ENCODE measurements at places on chromosomes 2 and 18.

DNA sequence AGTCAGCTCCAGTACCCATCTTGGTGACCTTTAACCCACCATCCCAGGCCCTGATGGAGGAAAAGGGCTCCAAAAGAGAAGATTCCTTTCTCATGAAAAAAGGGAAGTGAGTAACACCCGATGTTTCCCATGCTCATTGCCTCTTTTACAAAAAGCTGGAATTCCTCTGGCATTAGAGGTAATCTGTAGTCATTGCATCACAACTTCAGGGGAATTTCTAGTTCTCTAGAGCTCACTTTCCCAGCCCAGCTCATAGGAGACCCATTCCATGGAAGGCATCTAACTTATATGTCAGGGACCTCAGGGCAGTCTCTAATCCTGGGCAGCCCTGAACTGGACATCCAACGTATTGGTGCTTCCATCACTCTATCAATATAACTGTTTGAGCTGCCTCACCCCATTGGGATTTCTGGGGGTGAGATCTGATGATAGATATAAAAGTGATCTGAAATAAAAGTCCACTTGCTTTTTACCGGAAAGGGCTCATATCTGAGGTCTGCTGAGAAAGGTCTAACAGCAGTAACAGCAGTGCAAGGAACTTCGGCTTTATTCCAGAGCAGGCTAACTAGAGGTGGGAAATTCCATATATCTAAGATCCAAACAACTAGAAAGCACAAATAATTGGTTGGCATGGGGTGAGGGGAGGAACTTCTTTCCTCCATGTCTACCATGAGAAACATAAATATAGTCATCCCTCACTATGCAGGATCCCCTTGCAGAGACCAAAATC is 106.1 kb downstream of the ETAA1 start:
- H3K27me3 ChIP-seq: no peaks in the 10 kb centered on the region
- H3K4me3 ChIP-seq: no peak overlapping the region
- H3K27ac ChIP-seq: no peak overlapping the region
- H3K4me1 ChIP-seq: no peaks in the 10 kb centered on the region
- H3K36me3 ChIP-seq: no peaks in the 10 kb centered on the region

GRCh38 chr2:150806336-150806735 is 318.9 kb upstream of the RND3 start:
- no peaks in the 10 kb centered on the region for H3K36me3 ChIP-seq
- H3K27me3 ChIP-seq: no peaks in the 10 kb centered on the region
- H3K27ac ChIP-seq: no peak overlapping the region
- no peak overlapping the region for H3K4me3 ChIP-seq
- DNase-seq: no peak

DNA sequence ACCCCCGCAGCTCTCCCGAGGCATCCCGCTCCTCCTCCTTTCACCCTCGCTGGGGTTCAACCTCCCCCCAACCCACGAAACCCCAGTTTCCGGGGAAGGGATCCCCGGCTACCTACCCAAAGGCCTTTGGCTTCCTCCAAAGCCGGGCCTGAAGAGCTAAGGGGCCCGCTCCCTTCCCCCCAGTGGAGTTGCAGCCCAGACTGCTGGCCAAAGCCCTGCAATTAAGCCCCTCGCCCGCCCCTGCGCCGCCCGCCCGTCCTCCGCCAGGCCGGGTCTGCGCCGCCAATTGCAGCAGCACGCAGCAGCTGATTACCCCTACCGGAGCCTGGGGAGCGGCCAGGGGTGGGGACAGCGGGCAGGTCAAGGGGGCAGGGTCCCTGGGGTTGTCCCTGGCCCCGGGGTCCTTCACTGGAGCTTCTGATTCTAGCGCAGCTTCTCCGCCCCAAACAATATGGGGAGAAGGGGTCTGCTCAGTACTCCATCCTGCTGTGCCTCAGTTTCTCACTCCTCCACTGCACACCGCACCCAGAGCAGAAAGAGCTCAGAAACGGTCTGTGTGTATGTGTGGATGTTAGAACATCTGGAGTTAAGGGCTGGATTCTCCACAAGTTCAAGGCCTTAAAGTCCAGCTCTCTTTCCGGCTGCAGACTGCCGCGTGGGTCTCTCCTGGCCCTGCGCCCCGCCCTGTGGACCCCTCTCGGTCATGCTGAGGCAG is 16.9 kb downstream of the WNT10A start:
- no peak overlapping the region for H3K27ac ChIP-seq
- H3K4me1 ChIP-seq: peaks cover 50% of the 10 kb centered on the region
- H3K36me3 ChIP-seq: peaks cover 3% of the 10 kb centered on the region
- H3K4me3 ChIP-seq: peak overlapping the region; percentile 84
- DNase-seq: no peak

DNA sequence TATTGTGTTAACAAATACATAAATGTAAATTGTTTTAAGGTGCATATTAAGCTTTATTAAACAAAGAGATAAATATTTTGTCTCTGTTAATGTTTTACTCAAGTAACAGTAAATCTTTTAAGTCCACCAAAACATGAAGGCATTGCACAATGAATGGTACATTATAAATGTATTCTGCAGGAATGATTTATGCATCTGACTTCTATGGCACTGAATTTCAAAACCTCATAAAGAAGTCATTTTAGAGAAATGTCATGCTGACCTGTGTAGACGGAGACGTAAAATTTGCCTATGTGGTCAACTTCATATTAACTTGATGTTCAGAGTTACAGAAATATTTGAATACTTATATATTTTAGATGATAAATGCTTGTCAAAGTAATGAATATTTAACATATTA is 194.7 kb downstream of the BABAM2 start:
- no peak overlapping the region for H3K4me3 ChIP-seq
- H3K27ac ChIP-seq: no peak overlapping the region
- no peak for DNase-seq

- H3K36me3 ChIP-seq: no peaks in the 10 kb centered on the region
- no peak overlapping the region for H3K27ac ChIP-seq
- peaks cover 40% of the 10 kb centered on the region for H3K4me1 ChIP-seq
These were observed 106.7 kb downstream of the XRCC5 start for GRCh38 chr2:216215658-216216390.

GRCh38 chr2:205053827-205054410 is 508.6 kb downstream of the PARD3B start:
- peaks cover 28% of the 10 kb centered on the region for H3K4me1 ChIP-seq
- no peak for DNase-seq
- H3K4me3 ChIP-seq: no peak overlapping the region
- H3K27ac ChIP-seq: no peak overlapping the region
- no peaks in the 10 kb centered on the region for H3K27me3 ChIP-seq
- peaks cover 5% of the 10 kb centered on the region for H3K36me3 ChIP-seq

GRCh38 chr2:33136566-33136965 is 189.8 kb downstream of the LTBP1 start:
- H3K36me3 ChIP-seq: no peaks in the 10 kb centered on the region
- DNase-seq: no peak
- no peak overlapping the region for H3K27ac ChIP-seq
- H3K27me3 ChIP-seq: peaks cover 13% of the 10 kb centered on the region
- H3K4me3 ChIP-seq: no peak overlapping the region

GRCh38 chr2:100822587-100823248 is 2.8 kb downstream of the NPAS2 start:
- H3K27ac ChIP-seq: no peak overlapping the region
- no peaks in the 10 kb centered on the region for H3K36me3 ChIP-seq
- DNase-seq: no peak

GRCh38 chr2:210503001-210503623 is 26.6 kb upstream of the LANCL1 start:
- H3K4me3 ChIP-seq: peak overlapping the region; percentile 47
- H3K4me1 ChIP-seq: no peaks in the 10 kb centered on the region

DNA sequence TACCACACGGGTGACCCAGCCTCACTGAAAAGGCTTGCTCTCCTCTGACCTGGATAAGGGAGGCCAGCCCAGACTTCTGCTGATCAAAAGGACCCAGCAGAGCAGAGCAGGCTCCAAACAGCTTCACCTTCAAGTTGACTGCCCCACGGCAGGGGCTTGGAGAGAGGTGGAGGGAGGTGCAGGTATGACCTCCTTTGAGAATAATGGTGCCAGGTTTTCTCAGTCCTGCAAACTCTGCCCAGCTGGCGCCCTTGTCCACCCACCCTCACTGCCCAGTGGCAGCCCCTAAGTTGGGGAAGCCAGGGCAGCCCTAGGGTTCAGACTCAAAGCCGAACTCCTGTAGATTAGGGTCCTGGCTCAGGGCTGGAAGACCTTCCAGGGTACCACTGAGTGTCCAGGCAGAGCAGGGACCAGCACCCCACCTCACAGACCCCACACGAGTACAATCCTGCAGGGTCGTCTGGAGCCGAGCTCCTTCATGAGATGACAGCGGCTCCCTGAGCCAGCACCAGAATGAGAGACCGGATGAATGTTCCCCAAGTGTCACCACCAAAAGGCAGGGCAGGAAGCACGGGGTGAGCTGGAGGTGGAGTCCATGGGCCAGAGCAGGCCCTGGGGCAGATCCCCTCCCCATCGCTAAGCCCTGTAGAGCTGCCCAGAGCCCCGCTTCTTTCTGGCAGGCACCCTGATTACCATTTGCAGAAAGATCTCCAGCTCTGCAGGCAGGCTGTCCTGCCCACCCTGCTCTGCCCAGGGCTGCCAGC is 3.6 kb upstream of the GPC1 start:
- peaks cover 28% of the 10 kb centered on the region for H3K4me1 ChIP-seq
- peaks cover 25% of the 10 kb centered on the region for H3K27me3 ChIP-seq
- no peak for DNase-seq

- H3K4me1 ChIP-seq: no peaks in the 10 kb centered on the region
- H3K4me3 ChIP-seq: no peak overlapping the region
- H3K36me3 ChIP-seq: peaks cover 3% of the 10 kb centered on the region
- peaks cover 27% of the 10 kb centered on the region for H3K27me3 ChIP-seq
These were observed 3.6 kb upstream of the KCNJ3 start for GRCh38 chr2:154694881-154695280.

GRCh38 chr2:159497847-159498246 is 118.5 kb downstream of the BAZ2B start:
- H3K27me3 ChIP-seq: no peaks in the 10 kb centered on the region
- no peak for DNase-seq
- peaks cover 13% of the 10 kb centered on the region for H3K4me1 ChIP-seq

DNA sequence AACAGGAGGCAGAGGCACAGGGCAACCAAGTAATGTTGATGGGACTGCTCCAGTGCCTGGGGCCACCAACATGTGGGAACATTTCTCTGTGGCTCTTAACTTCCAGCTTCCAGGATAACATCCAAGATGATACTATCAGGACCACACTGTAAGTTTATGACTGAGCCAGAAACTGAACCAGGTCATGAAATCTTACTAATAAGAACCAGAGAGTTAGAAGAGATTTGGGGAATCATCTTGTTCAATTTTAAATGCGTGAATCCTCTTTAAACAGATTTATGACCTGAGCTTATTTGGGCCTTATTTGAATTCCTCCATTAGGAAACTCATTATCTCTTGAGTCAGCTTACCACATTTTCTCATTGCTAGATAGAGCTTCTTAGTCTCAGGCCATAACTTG is 45.0 kb downstream of the MAP2 start:
- peaks cover 5% of the 10 kb centered on the region for H3K27me3 ChIP-seq
- H3K36me3 ChIP-seq: no peaks in the 10 kb centered on the region
- no peak overlapping the region for H3K27ac ChIP-seq
- no peak overlapping the region for H3K4me3 ChIP-seq
- no peak for DNase-seq

DNA sequence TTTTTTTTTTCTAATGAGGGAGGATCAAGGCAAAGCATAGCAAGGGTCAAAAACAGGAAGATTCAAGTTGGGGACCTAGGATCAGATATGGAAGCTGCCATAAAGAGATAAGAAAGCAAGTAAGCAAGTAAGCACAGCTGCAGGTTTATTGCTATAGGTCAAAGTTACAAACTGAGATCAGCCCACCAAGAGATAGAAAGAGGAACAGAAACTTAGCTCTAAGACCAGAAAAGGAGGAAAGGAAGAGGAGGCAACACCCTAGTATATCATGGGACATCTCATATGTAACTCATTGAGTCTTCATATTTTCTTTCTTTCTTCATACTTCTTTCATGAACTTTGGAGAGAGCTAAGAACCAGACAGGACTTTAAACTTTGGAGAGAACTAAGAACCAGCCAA is 295.9 kb upstream of the CRIM1 start:
- H3K4me3 ChIP-seq: no peak overlapping the region
- H3K27ac ChIP-seq: peak overlapping the region; percentile 10
- H3K27me3 ChIP-seq: peaks cover 24% of the 10 kb centered on the region

- no peak overlapping the region for H3K27ac ChIP-seq
- H3K4me3 ChIP-seq: no peak overlapping the region
- peaks cover 2% of the 10 kb centered on the region for H3K36me3 ChIP-seq
- peaks cover 32% of the 10 kb centered on the region for H3K4me1 ChIP-seq
- no peaks in the 10 kb centered on the region for H3K27me3 ChIP-seq
These were observed 25.3 kb downstream of the TMEM127 start for GRCh38 chr2:96240341-96241038.

DNA sequence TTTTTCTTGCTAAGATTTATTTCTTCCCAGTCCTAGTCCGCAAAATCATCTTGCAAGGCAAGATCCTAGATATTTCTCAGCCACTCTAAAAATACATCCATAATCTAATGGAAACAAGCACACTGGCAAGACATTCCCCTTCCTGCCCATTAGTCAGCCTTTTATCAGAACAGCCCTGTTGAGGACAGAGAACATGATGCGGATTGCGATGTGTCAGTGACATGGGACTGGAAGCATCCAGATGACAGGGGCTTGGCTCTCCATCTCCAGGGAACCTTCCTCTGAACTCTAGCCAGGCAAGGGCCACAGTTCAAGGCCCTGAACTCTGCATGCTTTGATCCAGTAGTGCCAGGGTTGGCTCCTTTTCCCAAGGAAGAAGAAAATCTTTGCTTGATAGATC is 70.0 kb downstream of the VSNL1 start:
- no peaks in the 10 kb centered on the region for H3K36me3 ChIP-seq
- H3K4me1 ChIP-seq: no peaks in the 10 kb centered on the region
- no peak overlapping the region for H3K4me3 ChIP-seq
- no peak overlapping the region for H3K27ac ChIP-seq

- no peaks in the 10 kb centered on the region for H3K4me1 ChIP-seq
- H3K4me3 ChIP-seq: no peak overlapping the region
- DNase-seq: no peak
- H3K27me3 ChIP-seq: no peaks in the 10 kb centered on the region
- no peak overlapping the region for H3K27ac ChIP-seq
- H3K36me3 ChIP-seq: peaks cover 3% of the 10 kb centered on the region
These were observed 369.0 kb downstream of the CBLN2 start for GRCh38 chr18:72174972-72175649.

GRCh38 chr2:39547811-39548719 is 111.0 kb upstream of the MAP4K3 start:
- no peak overlapping the region for H3K27ac ChIP-seq
- H3K36me3 ChIP-seq: no peaks in the 10 kb centered on the region
- no peak overlapping the region for H3K4me3 ChIP-seq
